ENCODE measurements at places on chromosomes 5 and 9.

- no peak for DNase-seq
These were observed 44.8 kb downstream of the PLCXD3 start for GRCh38 chr5:41465493-41466171.

- DNase-seq, result no peak
These were observed 95.8 kb downstream of the ALDH1A1 start for GRCh38 chr9:72856972-72857623.

DNA sequence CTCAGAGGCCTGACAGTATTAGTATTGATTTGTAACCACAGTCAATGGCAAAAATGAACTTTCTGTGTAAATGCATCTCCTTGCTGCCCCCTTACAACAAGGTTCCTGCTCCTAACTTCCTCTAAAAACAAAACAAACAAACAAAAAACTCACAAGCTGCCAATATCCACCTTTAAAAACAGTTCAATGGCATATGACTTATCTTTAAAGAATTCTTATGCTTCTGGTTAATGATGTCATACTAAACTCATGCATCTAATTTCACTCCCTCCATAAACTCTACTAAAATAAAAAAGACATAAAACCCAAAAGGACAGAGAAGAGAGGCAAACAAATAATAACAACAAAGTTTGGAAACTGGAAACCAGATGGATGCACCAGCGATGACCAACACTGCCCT lies 9.0 kb upstream of the OR1N1 start:
- DNase-seq, result no peak

DNA sequence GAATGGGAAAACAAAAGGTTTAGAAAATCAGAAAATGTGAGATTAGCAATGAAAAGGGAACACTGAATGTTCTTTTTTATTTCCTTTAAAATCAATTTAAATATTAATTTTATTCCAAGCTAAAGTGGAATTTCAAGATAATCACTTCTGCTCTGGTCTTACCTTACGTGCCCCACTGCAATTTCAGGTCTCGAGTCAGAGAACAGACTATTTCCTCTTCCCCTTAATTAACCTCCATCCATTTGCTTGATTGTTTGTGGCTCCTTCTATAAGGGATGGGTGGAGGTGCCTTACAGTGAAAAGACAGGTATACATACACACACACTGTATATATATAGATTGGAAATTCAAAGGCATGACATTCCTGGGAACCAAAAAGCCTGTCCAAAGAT lies 137.1 kb downstream of the SUSD1 start:
- no peak for DNase-seq

- DNase-seq, result no peak
These were observed 12.2 kb upstream of the HSPB3 start for GRCh38 chr5:54443270-54443669.

DNA sequence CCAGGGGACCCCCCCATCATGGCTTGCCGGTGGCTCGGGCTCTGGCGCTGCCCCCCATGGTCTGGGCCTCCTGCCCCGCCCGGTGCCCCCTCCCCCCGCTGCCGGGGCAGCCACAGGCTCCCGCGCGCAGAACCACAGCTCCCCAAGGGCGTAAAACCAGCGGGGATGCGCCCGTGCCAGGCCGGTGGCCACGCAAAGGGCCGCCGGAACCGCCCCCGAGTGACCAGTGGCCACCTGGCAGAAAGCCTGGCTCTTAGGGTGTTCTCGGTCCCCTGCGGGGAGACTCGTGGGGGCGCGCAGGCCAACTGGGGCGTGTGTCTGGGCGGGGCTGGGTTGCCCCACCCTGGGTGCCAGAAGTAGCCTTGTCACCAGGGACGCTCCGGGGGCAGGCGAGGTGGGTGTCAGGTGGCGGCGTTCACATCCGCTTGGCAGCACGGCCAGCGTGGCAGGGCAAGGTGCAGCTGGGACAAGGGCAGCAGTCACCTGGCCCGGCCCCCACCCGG lies 515 bp upstream of the AGPAT2 start:
- no peak for DNase-seq

DNA sequence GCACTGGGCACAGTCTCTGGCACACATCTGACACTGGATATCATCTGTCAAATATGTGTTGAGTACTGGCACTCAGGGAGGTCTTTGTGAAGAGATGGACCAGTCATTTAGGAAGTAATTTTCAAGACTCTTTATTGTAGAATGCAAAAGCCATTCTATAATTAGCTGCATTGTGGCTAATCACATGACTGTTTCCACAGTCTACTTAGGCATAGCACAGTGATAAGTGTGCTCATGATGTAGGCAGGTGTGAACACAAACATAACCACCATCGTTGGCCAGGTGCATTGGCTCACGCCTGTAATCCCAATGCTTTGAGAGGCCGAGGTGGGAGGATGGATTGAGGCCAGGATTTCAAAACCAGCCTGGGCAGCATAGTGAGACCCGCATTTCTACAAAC lies 62.2 kb downstream of the CFAP77 start:
- DNase-seq, result no peak

GRCh38 chr5:138179277-138179857 lies 455 bp downstream of the KIF20A start:
- no peak for DNase-seq

DNA sequence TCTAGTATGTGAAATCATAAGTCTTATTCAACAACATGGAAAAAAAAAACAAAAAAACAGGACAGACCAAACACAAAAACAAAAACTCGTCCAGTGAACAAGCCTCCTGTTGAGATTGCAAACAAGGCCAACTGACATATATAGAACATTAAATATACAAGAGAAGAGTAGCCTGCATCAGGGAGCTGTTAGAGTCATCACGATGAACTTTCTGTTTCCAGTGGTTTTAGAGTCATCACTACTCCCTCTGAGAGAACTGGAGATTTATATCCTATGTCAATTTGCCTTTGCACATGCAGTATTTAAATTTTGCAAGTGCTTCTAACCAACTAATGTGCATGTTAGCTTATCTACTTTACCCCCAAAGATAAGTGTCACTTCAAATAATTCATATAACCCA lies 9.9 kb downstream of the SNCAIP start:
- DNase-seq, result no peak

DNA sequence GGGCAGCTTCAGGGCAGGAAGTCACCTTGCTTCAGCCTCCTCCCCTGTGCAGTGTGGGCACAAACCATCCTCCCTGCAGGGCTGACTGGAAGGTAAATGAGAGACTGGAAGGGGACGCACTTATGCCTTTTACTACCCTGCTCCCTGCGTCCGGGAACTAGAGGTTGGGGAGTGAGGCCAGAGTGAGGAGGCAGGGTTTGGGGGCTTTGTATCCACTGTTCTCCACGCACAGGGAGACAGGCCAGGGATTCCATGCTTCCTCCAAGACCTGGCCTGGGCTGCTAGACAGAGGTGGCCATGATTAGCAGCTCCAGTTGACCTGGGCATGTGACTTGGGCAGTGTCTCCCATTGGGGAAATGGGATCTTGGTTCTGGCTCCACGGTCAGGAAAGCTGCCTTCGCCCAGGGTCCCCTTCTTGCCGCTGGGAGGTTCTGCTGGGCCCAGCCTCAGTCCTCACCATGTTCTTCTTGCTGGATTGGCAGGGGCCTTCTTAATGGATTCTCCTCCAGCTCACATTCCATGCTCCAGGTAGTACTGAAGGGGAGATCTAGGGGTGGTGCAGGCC lies 37.0 kb upstream of the PSD2 start:
- DNase-seq, result no peak

DNA sequence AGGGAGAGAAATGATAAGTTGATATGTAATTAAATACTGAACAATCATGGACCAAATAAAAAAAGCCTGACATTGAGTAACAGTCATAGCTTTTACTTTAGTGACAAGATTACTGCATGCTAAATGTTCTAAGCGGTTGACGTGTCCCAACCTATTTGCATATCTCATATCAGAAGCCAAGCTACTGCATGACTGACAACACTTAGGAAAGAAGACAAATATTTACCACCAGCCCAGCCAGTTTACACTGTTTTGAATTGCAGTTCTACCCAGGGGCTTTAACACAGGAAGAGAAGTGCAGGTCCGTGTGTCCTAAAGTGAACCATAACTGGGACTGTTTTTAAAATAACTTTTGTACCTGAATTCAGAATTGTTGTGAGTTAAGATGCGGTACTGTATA lies 219.9 kb downstream of the PRDM9 start:
- no peak for DNase-seq

- DNase-seq, result no peak
These were observed 50.1 kb upstream of the ADAMTS16 start for GRCh38 chr5:5089895-5090649.

DNA sequence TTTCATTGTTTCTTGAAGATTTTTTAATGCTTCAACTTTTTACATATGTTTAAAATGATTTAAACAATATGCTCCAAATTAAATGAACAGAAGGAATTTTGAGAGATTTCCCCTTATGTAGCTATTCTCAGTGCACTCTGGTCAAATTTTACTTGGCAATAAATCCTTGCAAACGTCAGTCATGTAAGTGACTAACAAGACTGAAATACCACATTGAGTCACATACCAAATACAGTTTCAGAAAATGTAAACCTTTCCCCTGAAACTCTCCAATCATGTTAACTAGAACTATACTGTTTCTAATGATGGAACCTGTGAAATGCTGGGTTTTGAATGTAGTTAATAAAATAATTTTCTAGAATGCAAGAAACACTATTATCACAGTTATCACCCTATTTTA lies 29.6 kb downstream of the SAR1B start:
- no peak for DNase-seq

DNA sequence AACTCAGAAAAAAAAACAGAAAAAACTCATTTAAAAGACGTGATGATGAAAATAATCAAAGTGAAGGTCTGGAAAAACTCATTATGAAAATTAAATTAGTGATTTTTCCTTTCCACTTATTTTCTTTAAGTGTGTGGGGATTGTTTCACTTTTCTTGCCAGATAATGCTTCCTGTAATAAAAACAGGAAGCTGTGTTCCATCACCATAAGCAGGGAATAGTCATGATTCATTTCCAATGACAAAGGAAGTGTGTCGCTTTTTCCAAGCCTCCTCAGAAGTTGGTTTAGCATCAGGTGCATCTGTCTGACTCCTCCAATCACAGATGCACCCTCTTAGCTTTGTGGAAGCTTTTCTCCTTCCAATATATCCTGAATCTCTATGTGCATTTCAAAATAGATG lies 2068.7 kb downstream of the MAT2B start:
- no peak for DNase-seq

DNA sequence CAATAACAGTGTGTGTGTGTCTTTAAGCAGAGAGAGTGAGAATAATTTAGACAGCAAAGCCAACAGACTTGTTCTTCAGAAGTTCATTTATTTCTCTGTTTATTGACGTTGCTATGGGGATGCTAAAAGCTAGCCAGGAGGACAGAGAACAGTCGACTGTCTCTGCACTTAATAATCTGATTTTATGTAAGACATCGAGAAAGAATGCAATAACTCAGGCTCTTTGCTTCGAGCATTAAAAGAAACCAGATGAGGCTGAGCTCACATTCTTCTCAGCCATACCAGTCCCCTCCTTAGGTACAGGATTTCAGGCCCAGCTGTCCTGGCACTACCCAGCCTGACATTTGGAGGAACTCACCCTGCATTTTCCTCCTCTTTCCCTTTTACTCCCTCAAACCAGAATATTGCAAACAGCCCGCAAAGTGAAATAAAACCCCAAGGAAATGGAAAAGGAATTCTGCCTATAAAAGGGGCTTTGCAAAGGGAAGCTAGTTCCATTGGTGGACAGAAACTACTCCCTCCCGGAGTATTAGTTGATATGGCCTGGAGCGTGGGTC lies 44.5 kb upstream of the DPYSL3 start:
- DNase-seq, result no peak

DNA sequence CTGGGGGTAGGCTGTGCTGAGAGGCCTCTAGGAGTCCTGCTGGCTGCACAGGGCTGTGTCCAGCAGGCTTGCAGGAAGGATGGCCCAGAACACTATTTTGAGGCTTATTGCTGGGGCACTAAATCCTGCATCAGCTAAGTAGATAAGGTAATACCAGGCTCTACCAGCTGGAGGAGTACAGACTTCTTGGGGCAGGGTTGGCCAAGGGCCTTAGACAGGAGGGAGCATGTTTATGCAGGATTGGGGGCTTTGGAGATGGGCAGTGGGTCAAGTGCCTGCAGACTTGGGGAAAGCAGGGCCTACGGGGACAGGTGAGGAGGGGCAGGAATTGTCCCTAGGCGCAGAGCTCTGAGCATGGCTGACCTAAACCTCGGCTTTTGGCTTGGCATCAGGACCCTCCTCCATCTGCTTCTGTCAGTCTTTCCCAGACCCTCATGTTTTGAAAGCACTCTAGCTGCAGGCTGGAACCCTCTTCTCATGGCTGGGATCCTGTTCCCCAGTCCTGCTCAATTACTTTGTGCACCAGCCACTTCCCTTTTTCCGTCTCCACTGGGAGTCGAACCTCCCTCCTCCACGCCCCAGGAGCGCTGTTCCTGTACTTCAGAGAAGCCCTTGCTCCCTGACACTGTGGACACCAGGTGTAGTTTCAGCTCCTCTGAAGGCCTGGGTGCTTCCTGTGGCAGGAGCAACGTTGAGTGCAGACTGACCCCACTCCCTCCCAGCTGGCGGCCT lies 61.0 kb upstream of the SPTLC1 start:
- no peak for DNase-seq

DNA sequence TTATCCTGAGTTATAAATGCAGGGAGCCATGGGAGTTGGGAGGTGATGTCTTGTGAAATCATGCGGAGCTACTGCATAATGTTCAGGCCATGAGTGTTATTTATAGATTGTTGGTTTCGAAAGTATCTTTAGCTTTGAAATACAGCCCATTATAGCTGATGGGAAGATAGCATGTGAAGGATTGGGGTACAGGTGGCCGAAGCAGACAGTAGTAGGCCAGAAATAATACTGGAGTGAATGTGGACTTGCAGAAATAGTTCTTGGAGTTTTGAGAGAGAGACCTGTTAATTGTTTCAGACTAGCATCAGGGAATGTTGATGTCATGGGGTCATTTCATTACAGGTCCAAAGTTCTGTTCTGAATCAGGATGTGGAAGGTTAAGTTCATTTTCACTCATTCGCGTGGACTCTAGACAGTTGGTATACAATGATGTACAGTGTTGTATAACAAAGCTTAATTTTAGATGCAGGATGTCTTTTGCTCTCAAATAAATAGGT lies 3.8 kb downstream of the ATP6V1G1 start:
- no peak for DNase-seq

- DNase-seq, result no peak
These were observed 26.8 kb upstream of the PRUNE2 start for GRCh38 chr9:76932757-76933156.

DNA sequence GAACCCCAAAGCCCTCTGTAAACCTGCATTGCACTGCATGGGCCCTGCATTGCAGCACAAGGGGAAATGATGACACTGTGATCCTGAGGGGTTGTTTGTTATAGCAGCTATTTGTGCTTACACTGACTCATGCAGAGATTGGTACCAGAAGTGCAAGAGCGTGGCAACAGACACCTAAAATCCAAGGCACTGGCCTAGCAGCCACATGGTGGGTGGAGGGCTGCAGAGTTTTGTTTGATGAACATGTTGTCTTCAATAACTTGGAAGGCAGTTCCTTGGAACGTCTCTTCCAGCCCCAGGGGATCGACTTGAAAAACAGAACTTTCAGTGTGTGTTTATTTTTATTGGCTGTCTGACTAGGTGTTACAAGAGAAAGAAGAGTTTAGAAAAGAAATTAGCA lies 14.5 kb downstream of the FCN2 start:
- no peak for DNase-seq

- no peak for DNase-seq
These were observed at the start of gene CDH10 for GRCh38 chr5:24644761-24645160. CDH10 (minus strand) TSS chr5:24644978; CDS start chr5:24593490, 51,488 bp downstream.

GRCh38 chr9:109448223-109448622 lies 49.9 kb downstream of the PTPN3 start:
- no peak for DNase-seq
